ENCODE measurements at places on chromosomes 5 and 9.

DNA sequence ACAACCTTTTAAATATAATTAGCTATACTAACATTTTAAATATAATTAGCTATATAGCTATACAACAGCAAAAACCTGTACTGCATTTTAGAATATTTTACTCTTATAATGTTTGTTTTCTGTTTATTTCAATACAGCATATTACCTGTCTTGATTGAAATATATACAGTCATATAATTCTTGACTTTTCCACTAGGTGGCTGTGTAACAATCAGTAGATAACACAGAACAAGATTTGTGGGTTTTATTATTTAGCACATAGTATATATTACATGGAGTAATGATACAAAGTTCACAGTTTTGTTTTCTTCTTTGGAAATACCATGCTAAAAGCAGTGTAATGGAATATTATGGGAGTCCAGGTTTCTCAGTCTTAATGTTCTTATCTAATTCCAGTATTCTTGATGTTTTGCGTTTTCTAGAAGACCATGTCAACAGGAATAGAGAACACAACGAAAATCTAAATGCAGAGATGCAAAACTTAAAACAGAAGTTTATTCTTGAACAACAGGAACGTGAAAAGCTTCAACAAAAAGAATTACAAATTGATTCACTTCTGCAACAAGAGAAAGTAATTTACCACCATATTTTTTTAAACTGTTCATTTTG lies 13.3 kb downstream of the HMMR start:
- DNase-seq = peak; percentile 21

DNA sequence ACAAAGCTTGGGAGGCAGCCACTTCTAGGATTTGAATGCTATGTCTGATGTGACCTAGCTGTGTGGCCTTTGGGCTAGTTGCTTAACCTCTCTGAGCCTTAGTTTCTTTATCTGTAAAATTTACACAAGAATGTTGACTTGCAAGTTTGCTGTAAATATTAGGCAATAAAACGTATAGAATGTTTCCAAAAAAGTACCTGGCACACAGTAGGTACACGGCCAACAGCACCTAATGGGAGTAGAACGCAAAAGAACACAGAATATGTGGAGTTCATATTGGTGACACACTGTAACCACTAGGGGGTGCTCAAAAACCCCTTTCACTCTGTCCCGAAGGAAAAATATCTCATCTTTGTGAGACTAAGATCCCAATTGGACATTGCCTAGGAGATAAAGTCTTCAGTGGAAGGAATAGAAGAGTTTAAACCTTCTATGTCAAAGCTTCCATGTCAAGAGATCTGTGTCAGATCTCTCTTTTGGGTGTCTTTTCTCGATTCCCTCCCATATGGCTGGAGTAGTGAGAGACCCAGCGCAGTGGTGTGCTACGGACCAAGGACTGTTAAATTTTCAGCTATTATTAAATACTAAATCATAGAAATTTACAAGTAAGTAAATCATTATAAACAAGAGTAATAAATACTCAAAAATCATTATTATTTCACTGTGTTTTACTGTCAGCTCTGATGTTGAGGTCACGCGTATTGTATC lies 145.4 kb upstream of the RAD23B start:
- DNase-seq = peak; percentile 46

GRCh38 chr9:115195912-115196311 lies 78.0 kb upstream of the TNC start:
- no peak for DNase-seq

DNA sequence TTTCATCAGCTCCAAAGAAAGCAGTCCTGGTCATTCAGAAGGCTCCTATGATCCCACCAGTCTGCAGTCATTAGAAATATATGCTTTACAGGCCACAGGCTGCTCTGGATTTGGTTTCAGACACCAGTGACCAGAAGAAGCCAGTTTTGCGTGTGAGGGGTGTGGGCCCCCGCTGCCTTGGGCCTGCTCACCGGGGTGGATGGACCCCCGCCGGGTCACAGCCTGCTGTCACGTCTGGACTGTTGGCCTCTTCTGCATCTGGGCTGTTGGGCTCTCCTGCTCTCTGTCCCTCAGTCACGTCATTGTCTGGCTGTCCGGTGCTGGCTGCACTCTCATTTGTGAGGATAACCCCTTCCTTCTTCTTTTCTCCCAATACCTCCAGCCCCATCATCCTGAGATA lies 33.1 kb downstream of the NSUN2 start:
- DNase-seq = no peak

DNA sequence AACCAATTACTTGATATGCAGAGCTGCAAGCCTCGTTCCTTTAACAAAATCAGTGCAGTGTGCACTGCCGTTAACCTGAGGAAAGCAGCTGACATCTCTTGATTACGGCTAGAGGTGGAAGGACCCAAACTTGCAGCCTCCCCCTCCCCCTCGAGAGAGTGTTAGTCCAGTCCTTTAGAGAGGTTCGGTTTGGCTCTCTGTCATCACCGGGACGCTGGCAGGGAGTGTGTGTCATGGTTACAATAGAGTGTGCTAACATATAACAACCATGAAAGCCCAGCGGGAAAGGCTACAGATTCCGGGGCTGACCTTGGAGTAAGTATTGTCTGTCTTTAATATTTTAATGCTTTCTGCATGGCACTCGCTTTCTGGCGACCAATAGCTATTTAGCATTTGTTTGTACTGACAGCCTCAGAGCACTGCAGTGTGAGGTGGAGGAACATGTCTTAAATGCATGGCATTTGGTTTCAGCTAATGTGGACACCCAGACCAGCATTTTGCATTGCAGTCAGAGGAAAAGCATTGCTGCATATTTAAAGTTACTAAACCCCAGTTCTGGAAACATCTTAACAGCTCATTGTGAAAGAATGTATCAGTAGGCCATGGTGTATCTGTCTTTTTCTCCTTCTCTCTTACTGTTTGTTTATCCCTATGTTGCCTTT lies 237.5 kb downstream of the CD180 start:
- DNase-seq = no peak

DNA sequence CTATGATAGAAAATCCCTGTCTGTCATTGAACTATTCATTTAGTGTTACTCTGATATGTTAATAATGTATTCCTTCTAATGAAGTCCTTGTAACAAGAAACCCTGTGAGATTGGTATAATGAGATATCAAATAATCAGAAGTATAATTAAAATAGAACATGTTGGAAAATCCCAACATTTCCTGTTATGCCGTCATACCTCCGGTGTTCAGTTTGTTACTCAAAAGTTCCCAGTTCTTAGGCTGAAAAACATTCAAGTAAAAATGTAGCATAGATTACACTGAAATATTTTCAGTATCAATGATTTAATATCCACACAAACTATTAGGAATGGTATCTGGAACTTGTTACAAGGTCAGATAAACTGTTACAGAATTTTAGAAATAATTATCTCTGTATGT lies 227.5 kb downstream of the GNA14 start:
- no peak for DNase-seq

DNA sequence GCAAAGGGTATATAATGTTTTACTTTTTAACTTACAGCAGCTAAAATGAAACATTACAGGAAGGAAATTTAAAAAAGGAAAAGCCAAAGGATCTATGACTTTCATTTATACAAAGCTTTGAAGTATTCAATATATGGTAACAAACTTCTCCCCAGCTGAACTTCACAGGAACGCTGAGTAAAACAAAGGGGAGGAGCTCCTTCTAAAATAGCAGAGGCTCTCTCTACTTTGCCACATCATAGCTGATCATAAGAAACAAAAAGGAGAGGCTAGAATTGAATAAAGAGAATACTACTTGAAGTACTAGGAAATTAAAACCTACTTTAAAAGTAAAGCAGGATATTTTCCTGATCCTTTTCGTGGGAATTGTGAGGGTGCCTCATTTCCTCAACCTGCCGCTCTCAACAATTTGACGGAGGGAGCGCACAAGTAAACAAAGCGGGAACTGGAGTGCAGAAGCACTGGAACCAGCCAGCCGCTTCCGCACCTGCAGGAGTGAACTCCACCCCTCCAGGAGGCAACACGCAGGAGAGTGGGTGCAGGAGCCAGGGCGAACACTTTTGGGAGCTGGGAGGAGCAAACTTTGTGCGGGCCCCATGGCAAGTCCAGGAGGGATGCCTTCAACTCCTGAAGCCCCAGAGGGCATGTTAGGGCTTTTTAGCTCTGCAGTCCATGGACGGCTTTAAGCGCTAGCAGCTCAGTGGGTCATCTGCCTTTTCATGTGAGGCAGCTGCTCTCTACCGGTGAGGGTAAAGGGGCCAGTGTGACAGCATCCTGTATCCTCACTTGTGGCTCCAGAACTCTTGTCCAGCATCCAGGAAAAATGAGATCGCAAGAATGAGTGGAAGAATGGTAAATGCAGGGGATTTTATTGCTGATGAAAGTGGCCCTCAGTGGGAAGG lies 757.4 kb downstream of the PTPRD start:
- DNase-seq = no peak

DNA sequence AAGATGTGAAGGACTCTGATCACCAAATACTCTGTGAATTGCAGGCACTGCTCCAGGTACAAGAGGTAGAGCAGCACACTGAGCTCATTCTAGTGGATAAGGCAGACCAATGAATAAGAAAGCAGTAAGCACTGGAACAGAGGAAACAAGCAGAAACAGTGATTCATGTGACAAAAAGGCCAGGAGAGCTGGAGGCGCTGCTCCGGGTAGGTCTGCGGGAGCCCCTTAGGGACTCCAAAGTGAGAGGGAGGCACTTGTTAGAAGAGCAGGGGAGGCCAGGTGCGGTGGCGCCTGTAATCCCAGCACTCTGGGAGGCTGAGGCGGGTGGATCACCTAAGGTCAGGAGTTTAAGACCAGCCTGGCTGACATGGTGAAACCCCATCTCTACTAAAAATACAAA lies 231.6 kb upstream of the NFIL3 start:
- no peak for DNase-seq

DNA sequence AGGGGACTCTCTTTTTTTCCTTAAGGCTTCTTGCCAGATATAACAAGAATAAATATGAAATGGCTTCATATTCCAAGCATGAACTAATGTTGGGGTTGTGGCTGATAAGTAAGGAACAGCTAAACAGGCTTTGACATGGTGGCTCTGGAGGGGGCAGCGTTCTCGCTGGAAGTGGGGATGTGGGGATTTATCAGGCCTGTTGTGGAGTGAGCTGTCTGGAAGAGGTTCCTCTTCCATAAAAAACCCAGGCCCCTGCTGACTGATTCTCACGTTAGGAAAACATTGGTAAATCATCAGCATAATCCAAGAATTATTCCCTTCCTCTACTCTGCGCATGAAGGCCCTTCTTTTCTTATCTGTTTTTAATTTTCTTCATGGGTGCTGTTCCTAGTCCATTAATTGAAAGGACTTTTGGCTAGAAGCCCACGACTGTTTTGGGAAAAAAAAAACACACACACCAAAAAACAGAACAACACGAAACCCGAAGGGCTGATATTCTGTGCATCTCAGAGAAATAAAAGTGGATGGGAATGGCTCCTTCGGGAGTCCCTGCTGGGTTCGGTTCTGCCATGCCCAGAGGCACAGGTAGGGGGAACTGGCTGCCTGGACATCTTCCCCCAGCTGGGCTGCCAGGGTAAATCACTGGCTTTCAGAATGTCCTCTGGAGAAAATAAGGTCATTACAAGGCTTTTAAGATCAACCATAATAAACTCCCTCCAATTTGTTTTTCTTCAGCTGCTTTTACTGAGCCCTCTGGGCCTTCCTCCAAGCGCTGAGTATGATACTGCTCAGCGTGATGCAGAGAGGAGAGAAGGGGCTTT lies 297.0 kb downstream of the SLIT3 start:
- no peak for DNase-seq

DNA sequence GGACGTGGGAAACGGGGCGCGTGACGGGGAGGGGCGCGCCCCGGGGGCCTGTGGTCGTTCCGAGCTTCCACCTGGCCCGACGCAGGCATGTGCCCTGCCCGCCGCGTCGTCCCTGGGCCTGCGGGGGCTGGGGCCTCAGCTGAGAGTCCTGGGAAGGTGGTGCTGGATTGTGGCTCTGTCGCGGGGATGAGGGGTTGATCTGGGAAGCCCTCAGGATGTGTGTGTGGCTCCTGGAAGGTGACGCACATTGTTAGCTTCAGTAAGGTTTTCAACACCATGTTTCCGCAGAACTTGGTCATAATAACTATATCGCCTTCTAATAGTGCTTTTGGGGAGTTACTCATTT lies 589.1 kb downstream of the MTRR start:
- no peak for DNase-seq

GRCh38 chr5:130102375-130102774 lies 198.1 kb downstream of the CHSY3 start:
- no peak for DNase-seq

GRCh38 chr9:35745569-35745968 lies 3.5 kb downstream of the GBA2 start:
- no peak for DNase-seq

Data from GM10248 (cell line).